ENCODE measurements at places on chromosomes 2 and 18.

GRCh38 chr2:237917696-237918374 lies 49.0 kb upstream of the UBE2F start:
- DNase-seq: no peak

DNA sequence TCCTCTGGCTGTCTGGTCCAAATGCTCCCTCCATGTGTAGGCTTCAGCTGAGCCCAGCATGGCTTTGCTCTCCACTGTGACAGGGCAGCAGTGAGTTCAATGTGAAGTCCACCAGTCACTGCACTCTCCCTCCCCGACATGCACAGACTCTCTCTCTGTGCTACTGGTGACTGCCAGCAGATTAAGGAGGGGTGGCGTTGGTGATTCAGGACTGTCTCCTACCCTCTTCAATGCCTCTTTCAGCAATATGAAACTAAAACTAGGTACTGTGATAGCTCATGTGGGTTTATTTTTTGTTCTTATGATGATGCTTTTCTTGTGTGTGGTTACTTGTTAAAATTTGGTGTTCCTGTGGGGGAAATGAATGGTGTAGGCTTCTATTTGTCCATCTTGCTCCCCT lies 201.0 kb upstream of the RBMS1 start:
- no peak for DNase-seq

GRCh38 chr2:170375192-170375591 lies 197.2 kb downstream of the MYO3B start:
- no peak for DNase-seq

GRCh38 chr18:56479841-56480240 lies 158.6 kb downstream of the TXNL1 start:
- DNase-seq: no peak

DNA sequence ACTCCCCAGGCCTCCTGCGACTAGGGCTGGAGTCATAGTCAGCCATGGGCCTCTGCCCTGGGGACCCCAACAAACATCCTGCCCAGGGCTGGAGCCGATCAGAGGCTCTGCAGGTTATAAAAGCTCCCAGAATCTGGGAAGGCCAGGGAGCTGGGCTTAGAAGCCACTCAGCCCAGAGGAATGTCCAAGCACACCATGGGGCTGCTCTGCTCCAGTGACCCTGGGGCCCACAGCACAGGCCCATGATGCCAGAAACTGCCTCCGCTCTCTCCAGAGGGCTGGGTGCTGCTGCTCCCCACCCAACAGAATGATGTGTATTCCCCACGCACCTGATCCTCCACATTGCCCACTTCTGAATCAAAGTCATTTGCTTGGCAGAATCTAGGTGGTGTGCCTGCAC lies 88.5 kb downstream of the ARMC9 start:
- DNase-seq: no peak

DNA sequence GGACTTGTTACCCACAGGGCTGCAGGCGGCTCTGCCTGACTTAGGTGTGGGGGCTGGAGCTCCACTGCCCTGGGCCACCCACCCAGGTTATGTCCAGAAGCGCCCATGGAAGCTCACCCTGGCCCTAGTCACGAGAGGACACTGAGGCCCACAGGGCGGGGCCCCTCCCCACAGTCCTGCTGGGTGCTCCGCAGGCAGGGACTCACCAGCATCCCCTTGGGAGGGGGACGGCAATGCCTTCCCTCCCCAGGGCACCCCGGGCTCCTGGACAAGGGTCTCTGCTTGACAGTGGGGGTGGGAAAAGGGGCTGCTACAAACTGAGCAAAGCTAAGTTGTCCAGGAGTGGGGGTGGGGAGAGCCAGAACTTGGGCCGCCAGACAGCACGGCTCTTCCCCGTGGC lies 60.5 kb downstream of the AQP12A start:
- DNase-seq: no peak

DNA sequence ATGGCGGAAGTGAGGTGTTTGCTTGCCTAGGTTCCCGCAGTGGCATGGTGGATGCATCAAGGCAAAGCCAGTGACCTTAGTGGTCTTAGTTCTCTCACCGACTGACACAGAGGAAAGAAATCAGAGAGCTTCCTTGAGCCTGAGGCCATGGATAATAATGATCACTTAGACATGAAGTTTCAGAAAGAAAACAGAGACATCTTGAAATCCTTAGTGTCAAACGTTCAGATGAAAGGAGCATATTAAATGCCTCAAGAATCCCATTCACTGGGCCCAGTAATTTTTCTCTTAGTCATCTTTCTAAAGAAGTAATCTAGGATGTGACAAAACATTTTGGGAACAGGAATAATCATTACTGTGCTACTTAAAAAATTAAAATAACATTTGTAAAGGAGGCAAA lies 35.2 kb downstream of the COPS8 start:
- no peak for DNase-seq

- no peak for DNase-seq
Measured at GRCh38 chr2:170202437-170202836, 24.5 kb downstream of the MYO3B start.

DNA sequence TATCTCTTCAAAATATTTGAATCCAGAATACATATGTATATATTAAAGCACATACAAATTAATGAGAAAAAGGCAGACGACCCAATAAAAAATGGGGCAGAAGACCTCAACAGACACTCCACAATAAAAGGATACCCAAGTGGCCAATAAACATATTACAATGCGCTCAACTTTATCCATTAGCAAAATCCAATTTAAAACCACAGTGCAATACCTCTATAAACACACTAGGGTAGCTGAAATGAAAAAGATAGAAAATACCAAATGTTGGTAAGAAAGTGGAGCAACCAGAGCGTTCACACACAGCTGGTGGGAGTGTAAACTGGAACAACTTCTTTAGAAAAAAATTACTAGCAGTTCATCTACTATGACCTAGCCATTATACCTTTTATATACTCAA lies 75.3 kb downstream of the CCDC148 start:
- no peak for DNase-seq

DNA sequence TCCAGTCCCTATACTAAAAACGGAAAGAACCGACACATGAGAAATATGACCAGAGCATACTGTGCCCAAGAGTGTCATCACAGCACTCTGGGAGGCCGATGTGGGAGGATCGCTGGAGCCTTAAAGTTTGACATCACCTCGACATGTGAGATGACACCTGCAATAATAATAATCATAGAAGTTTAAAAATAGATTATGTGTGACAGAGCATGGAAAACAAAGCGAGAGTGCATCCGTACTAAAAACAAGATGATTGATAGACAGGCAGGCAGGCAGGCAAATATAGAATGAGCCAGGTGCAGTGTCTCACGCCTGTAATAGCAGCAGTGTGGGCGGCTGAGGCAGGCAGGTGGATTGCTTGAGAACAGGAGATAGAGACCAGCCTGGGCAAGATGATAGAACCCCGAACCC lies 114.8 kb upstream of the ANKRD30BL start:
- DNase-seq: no peak

DNA sequence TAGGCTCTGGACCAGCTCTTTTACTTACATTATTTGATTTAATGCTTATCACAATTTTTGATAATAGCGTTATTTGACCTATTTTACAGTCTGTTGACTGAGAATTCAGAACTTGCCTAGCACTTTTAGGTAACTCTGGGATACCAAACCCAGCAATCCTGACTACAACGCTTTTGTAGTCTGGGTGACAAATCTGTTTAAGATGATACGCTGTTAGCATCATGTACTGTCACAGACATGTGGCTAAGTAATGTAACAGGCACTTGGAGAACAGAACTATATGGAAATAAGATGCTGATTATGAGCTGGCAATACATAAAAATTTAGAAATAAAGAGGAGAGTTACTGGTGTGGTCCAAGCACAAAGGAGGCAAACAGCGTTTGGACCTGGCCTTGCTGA lies 130.6 kb downstream of the RBMS1 start:
- DNase-seq: no peak

GRCh38 chr2:31147645-31148044 lies 9.4 kb upstream of the GALNT14 start:
- no peak for DNase-seq

DNA sequence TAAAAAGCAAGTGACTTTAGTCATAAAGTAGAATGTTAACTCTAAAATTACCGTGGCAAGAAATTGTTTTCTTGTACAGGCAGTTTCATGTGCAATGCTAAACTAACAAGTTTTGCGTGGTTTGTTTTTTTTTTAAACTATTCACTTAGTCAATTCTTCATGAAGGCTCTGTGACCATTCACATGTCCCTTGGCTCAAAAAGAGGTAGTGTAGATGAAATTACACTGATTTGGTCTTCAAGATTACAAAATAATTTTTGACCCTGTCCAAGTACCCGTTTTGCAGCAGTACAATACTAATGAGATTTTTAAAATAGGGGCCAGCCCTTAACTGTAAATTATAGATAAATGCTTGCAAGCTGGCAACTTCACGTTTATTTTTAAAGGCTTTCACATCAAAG lies 1.3 kb downstream of the TMEM131 start:
- no peak for DNase-seq

DNA sequence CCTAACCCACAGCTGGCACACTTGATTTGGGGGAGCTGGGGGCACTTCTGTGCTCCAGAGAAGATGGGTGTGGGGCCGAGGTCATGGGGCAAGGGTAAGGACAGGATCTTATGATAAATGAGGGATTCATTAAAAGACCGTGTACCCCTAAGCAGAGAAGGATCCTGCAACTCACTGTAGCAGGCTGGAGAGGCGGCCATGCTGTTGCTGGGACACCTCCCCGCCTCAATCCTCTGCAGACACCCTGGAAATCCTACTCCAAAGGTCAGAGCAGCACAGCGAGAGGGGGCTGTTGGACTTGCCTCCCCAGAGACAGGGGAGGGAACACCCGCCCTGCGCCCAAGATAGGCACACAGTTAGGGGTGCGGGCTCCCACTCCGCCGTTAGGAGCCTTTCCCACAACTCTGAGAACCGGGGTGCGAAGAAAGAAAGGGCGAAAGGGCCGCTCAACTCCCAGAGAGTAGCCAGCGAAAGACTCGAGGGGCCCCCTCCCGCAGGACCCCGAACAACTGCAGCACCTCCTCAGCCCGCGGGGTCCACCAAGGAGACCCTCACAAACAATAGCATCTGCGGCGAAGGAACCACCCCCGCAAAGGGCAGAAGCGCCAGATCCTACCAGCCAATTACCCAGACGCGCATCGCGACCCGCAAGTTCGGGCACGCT lies 1.4 kb downstream of the PARD6G start:
- DNase-seq: no peak

GRCh38 chr18:61350578-61350977 lies 17.3 kb downstream of the CDH20 start:
- DNase-seq: no peak

DNA sequence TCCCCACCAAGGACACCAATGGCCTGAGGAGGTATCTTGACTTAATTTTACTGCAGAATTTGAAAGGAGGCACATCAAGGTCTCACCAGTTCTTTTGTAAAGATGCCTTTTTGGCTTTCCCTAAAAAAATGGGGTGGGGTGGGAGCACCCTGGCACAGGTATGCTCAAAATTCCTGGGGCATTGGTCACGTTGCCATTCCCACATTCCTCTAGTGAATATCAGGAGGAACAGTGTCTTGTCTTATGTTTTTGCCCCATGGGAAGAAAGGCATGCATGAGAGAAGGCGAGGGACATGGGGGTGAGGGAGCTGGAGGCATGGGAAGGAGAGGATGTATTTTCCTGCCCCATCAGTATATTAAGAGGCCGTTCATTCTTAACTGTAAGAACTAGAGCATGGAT lies 275.3 kb downstream of the CMPK2 start:
- no peak for DNase-seq

GRCh38 chr2:241213041-241213440 lies 24.6 kb downstream of the ANO7 start:
- no peak for DNase-seq
